ENCODE measurements at places on chromosomes 11 and 22. TPM values are rescaled to one million over a fixed set of nuclear protein-coding genes. Genes with fewer than 3 reads are reported as not detected.
A peak's percentile ranks its signal among the peaks of the same experiment; 100 is the strongest.

GRCh38 chr11:112113539-112114457, 27.1 kb downstream of the SDHD start:
- no peak for DNase-seq

DNA sequence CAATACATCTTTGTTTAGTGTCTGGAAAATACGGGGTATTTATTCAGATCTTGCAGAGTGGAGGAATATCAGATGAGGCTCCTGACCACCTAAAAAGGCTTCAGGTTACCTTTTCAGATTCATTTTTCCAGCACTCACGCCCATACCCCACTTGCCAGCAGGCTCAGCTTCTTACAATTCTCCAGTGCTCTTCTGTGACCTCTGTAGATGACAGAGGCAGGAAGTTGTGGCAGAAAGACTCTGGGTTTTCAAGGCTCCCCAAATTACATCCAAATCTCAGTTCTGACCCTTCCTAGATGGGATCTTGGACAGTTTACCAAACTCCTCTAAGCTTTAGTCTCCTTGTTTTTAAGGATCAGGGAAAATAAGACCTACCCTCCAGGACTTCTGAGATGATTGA, 61.1 kb downstream of the SYTL2 start:
- DNase-seq, result no peak

GRCh38 chr11:70090961-70091381, 12.9 kb downstream of the ANO1 start:
- DNase-seq, result no peak

GRCh38 chr11:92769112-92769511, 200.3 kb upstream of the MTNR1B start:
- DNase-seq, result no peak

DNA sequence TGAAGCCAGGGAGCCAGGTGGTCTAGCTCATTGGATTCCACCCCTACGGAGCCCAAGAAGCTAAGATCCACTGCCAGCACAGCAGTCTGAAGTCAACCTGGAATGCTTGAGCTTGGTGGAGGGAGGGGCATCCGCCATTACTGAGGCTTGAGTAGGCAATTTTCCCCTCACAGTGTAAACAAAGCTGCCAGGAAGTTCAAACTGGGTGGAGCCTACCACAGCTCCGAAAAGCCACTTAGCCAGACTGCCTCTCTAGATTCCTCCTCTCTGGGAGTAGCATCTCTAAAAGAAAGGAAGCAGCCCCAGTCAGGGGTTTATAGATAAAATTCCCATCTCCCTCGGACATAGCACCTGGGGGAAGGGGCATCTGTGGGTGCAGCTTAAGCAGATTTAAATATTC, 620.3 kb downstream of the NELL1 start:
- DNase-seq, result no peak

GRCh38 chr11:5847711-5848110, 6.0 kb upstream of the OR52E6 start:
- DNase-seq, result no peak

DNA sequence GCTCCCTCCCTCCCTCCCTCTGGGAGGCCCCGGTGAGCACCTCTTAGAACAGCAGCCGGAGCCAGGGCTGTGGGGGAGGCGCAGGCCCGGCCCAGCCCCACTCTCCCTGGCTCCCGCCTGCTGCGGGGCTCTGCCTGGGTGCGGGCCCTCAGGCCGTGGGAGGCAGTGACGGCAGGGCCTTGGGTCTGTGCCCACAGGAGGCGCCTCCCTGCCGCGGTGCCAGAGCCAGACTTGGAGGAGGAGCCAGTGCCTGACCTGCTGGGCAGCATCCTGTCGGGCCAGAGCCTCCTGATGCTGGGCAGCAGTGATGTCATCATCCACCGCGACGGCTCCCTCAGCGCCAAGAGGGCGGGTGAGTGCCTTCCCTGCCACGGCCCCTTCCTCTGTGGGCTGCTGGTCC, 9.5 kb downstream of the IRF7 start:
- DNase-seq, result peak; percentile 90

GRCh38 chr11:65911682-65912568, 6.9 kb downstream of the C11orf68 start:
- no peak for DNase-seq

GRCh38 chr11:104490182-104490581, 326.2 kb upstream of the PDGFD start:
- peak; percentile 73 for DNase-seq

- no peak for DNase-seq
These were observed 26.1 kb downstream of the TCIRG1 start for GRCh38 chr11:68064926-68065325.

DNA sequence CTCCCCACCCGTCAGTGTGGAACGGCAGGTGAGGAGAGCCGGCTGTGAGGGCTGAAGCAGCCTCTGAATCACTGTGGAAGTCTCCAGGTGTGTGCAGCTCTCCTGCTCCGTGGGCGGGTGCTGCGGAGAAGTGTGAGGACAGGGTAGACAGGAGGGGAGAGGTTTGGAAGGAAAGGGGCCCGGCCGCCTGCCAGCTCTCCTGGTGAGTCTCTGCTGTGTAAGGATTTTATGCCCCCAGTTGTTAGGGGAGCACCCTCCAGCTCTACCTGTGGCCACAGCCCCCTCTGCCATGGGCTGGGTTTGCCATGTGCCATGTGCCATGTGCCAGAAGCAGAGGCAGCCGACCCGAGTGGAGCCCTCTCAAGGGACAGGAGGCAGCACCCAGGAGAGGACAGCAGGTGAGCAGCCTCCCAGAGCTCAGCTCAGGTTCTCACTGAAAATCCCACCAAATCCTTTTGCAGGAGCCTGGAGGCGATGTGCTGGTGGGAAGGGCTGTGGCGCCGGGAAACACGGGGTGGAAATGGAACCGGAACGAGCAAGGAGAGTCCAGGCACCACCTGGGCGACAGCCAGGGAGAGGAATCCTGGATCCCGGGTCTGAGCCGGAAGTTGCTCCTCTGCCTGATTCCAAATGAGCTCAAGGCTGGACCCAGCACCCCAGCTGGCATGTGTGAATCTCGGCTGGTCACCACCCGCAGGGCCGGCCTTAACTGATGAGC, 804.4 kb downstream of the BRD1 start:
- DNase-seq, result peak; percentile 69

GRCh38 chr22:36977401-36977861, 41.8 kb downstream of the TST start:
- DNase-seq, result no peak

DNA sequence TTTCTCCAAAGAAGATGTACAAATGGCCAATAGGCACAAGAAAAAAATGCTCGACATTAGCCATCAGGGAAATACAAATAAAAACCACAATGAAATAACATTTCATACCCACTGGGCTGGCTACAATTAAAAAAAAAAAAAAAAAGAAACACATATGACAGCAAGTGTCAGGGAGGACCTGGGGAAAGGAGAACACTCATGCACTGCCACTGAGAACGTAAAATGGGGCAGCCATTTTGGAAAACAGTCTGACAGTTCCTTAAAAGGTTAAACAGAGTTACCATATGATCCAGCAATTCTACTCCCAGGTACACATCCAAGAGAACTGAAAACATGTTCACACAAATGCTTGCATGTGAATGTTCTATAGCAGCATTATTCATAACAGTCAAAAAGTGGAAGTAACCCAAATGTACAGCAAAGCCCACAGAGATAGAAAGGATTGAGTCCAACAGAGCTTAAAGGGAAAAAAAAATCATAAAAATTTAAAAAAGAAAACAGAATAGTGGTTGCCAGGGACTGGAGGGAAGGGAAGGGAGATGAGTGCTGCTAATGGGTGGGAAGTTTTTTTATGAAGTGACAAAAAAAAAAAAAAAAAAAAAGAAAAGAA, 48.4 kb upstream of the CYP2D6 start:
- DNase-seq, result no peak

DNA sequence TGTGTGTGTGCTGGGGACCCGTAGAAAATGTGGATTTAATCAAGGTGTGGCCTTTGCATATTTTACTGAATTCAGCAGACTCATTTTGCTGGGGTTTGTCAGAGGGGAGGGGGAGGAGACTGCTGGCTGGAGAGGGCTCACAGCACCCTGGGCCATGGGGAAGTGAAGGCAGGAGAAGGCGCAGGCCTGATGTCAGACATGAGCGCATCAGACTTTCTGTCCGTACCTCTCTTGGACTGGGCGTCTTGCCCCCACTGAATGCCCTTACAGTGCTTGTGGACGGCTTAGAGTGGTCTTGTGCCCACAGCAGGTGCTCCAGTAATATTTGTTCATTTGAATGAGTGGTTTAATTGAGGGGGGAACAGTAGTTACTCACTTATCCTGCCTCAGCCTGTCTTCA, 75.2 kb downstream of the TEAD1 start:
- no peak for DNase-seq

GRCh38 chr22:36852056-36852973, 8.5 kb upstream of the NCF4 start:
- peak; percentile 56 for DNase-seq

- DNase-seq, result no peak
These were observed 27.8 kb downstream of the CD82 start for GRCh38 chr11:44593251-44593650.

GRCh38 chr22:44956840-44957767, 52.7 kb downstream of the PHF21B start:
- DNase-seq, result no peak

- no peak for DNase-seq
These were observed 4.0 kb upstream of the INS start for GRCh38 chr11:2164861-2165555.

- DNase-seq, result no peak
These were observed 534.8 kb downstream of the INSC start for GRCh38 chr11:15649371-15650104.

- no peak for DNase-seq
These were observed 17.8 kb downstream of the MYO18B start for GRCh38 chr22:25759825-25760231.

GRCh38 chr22:38718414-38718813, 12.7 kb downstream of the GTPBP1 start:
- DNase-seq, result peak; percentile 76

DNA sequence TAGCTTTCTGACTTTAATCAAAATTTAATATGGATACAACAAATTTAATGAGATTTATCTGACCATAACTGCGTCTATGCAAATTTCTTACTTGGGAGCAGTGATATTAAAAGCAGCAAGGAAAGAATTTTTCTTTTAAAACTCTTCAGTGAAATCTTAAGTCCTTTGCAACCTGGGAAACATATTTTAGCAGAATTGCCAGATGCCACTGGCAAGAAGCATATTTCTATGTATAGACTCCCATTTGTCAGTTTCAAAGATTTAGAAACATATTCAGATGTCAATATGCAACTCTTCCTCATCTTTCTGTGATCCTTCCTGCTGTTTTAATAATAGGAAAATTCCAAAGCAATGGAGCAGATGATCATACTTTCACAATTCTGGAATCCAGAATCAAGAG, 911.3 kb downstream of the LUZP2 start:
- DNase-seq, result no peak

DNA sequence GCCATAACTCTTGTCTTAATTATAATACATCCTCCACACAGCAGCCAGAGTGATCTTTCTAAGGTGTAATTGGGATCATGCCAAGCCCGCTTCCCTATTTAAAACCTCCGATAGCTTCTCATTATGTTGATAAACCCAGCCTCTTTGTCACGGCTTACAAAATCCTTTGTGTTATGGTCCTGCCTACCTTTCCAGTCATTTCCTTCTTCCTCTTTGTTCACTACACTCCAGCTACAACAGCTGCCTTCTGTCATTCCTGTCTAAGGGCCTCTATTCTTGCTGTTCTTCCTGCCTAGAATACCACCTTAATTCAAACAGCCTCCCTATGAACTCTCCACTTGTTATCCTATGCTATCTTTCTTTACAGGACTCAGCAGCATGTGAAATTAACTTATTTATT, 70.6 kb upstream of the CAPRIN1 start:
- DNase-seq, result no peak

- no peak for DNase-seq
These were observed 4.6 kb downstream of the AP5B1 start for GRCh38 chr11:65776196-65776595.

DNA sequence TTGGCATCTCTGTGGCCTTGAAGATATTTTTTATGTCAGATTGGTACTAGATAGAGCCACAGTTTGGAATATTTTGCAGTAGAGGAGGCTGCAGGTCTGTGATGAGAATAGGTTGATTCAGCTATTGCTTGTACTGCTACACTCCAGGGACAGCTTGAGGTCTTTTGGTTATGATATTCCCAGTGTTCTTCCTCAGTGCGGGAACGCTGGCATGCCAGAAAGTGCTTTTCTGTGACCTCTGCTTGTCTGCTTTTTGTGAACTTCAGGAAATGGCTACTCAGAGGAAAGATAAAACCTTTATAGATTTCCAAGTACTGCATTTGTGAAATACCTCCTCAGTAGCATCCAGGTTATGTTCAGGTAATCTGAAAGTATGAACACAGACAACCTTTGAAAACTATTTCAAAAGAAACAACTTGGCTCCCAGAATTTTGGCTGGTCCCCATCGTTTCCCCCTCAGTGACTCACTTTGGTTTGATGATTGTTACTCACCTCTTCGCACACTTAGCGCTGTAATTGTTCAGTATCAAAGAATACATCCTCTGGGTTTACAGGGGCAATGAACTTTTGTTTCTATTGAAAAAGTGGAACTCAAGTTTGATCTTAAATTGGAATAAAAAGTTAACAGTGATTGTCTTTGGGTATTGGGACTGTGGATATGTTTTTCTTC, 191.4 kb downstream of the HIPK3 start:
- DNase-seq, result no peak

DNA sequence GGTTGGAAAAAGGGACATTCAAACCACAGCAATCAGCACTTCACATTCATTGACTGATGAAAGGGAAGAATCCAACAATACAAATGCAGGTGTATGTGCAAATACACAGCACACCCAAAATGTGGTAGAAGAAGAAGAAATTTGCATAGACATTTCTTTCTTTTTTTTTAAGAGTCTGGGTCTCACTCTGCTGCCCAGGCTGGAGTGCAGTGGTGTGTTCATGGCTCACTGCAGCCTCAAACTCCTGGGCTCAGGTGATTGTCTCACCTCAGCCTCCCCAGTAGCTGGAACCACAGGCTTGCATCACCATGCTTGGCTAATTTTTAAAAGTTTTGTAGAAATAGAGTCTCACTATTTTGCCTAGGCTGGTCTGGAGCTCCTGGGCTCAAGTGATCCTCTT, 21.9 kb downstream of the CARS1 start:
- no peak for DNase-seq

Gene OR4C16
- not detected for total RNA-seq

Gene TEX54
- not detected for total RNA-seq

Gene TSSK2
- not detected for total RNA-seq

Gene SLC37A2
- total RNA-seq, result 1.2 TPM

Gene ART1
- total RNA-seq, result 1.3 TPM

Gene PTPN5
- 3.8 TPM for total RNA-seq

Gene FGF3
- not detected for total RNA-seq

Gene KRTAP5-7
- total RNA-seq, result not detected

Gene SART1
- 35.9 TPM for total RNA-seq

Data from cardiac septum (tissue), 1 donor.